Fibroblast of skin of left quadriceps (primary cell): ENCODE measurements at places on chromosomes 13 and 19.

DNA sequence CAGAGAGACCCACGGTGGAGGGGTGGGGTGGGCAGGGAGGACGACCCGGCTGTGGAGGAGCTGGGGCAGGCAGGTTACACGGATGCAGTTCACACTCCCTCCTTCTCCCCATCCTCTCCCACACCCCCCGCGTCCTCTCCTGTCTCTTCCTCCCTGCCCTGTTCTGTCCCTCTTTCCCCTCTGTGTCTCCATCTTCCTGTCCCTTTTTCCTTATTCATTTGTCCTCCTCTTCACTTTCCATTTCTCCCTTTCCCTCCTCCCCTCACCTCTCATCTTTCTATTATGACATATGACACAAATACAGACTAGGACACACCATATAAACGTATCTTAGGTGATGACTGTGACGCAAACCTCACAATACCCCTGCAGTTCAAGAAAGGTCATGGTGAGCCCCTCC, 96.6 kb downstream of the SCGB2B2 start:
- DNase-seq: no peak

- DNase-seq: no peak
These were observed 7.9 kb upstream of the ARHGAP33 start for GRCh38 chr19:35767288-35768081.

DNA sequence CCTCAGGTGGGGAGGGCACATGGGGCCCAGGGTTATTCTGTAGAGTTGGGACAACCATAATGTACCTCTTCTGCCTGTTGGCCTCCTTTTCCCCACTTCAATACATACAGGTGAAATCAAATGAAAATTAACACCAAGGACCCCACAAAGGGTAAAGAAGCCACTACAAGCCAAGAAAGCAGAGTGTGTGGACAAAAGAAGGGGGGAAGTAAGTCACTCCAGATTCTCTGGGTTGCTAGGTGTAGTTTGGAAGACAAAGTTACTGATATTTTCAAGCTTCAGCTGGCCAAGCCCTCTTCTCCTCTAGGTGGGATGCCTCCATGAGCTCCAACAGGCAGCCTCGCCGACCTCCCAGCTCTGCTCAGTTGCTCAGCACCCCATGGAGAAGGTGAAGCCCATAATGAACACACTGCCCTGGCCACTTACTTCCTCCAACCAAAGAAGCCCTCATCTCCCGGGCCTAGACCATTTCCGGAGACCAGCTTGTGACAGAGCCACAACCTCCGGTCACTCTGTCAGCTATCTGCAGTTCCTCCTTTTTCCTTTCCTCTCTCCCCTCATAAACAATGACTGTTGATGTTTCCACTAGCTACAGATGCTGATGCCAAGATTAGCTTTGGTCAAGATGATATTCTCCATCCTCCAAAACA, 66.8 kb upstream of the MED4 start:
- no peak for DNase-seq

DNA sequence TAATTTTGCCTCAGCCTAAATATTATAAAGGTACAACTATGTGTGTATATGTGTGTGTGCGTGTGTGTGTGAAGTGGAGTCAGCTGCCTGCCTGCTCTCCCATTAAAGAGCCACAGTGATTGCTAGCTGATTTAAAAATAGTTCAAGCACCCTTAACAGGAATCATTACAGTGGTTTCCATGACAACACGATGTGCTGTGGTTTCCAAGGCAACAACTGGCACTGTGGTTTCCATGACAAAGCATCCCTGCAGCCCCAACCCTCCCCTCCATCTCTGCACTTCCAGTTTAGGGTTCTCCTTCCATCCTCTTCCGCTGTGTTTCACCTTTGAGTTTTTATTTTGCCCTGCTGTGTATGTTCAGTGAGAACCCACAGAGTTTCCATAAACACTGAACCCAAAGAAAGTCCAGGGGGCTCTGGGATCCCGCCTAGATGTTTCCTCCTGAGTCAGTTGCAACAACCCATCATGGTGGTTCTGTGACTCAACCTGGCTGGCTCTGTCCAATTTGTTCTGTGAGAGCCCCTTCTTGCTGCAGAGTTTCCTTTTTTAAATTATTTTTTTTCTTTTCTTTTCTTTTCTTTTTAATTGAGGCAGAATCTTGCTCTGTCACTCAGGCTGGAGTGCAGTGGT, 7.1 kb upstream of the PNMA8A start:
- DNase-seq: no peak

DNA sequence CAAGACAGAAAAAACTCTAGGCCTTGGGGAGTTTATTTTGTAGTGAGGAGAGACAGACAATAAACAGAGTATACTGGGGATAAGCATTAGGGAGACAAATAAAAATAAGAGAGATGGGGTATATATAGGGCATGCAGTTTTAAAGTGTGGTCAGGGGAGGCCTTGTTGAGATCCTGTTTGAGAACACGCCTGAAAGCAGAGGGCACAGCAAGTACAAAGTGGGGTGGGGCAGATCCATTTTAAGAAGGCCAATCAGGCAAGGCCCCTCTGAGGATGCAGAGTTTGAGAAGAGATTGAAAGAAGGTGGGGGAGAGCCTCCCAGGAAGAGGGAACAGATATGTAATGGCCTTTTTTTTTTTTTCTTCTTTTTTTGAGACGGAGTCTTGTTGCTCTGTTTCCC, 2.1 kb downstream of the PPP2R1A start:
- no peak for DNase-seq

- peak; percentile 79 for DNase-seq
These were observed 103.1 kb downstream of the TNFRSF19 start for GRCh38 chr13:23673354-23673753.

DNA sequence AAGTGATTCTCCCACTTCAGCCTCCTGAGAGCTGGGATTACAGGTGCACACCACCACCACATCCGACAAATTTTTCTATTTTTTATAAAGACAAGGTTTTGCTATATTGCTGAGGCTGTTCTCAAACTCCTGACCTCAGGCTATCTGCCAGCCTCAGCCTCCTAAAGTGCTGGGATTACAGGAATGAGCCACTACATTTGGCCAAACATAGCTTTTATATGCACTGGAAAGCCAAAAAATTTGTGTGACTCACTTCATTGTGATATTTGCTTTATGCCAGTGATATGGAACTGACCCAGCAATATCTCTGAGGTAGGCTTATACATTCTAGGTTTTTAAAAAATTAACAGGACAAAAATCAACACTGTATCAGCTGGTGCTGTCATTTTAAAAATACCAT, 26.8 kb upstream of the ACOD1 start:
- no peak for DNase-seq

DNA sequence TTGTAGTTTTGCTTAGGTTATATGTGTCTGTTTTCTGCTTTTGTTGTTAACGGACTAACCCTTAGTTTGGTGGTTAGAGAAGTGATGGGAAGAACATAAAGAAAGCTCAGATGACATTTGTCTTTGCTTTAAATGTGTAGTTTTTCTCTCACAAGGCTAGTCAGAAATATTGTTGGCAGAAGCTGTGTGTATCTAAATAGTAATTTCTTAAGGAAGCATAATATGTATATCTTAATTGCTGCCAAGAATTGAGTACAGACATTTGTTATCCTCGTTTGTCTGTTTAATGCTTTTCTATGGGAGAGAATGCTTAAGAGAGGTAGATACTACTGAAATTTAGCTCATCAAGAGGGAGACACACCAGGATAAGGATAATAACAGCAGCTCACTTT, 2.7 kb downstream of the RGCC start:
- DNase-seq: no peak

- DNase-seq: peak; percentile 0
These were observed 81.4 kb upstream of the UQCRFS1 start for GRCh38 chr19:29294343-29294811.

- DNase-seq: no peak
These were observed 27.7 kb upstream of the NFIC start for GRCh38 chr19:3338541-3339181.

- DNase-seq: no peak
These were observed 615 bp upstream of the PSMC4 start for GRCh38 chr19:39970425-39970674.

- peak; percentile 68 for DNase-seq
These were observed 40.6 kb downstream of the CCDC122 start for GRCh38 chr13:43838909-43839308.

DNA sequence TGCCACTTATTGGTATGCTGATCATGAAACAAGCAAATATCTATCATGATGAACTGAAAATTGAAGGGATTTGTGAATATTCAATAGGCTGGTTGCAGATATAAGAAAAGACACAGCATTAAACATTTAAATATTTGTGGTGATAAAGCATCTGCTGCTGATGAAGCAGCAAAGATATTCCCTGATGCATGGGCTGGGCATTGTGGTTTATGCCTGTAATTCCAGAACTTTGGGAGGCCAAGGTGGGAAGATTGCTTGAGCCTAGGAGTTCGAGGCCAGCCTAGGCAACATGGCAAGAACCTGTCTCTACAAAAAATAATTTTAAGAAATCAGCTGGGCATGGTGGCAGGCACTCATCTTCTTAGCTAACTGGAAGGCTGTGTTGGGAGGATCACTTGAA, 54.5 kb downstream of the GPR180 start:
- peak; percentile 26 for DNase-seq

GRCh38 chr13:107361666-107362065, 793.7 kb upstream of the ARGLU1 start:
- DNase-seq: no peak

GRCh38 chr13:25881971-25882451, 169.8 kb downstream of the SHISA2 start:
- no peak for DNase-seq

DNA sequence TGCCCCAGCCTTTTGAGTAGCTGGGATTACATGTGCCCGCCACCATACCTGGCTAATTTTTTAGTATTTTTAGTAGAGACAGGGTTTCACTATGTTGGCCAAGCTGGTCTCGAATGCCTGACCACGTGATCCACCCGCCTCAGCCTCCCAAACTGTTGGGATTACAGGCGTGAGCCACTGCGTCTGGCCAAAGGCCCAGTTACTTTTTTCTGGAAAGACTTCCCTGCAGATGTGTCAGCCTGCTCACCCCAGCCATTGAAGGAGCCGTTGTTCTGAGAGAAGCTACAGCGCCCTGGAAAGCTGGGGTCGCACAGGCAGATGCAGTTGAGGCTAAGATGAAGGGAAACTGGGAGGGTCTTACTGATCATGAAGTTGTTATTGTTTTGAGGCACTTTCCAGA, 7.9 kb upstream of the ZNF626 start:
- DNase-seq: no peak

DNA sequence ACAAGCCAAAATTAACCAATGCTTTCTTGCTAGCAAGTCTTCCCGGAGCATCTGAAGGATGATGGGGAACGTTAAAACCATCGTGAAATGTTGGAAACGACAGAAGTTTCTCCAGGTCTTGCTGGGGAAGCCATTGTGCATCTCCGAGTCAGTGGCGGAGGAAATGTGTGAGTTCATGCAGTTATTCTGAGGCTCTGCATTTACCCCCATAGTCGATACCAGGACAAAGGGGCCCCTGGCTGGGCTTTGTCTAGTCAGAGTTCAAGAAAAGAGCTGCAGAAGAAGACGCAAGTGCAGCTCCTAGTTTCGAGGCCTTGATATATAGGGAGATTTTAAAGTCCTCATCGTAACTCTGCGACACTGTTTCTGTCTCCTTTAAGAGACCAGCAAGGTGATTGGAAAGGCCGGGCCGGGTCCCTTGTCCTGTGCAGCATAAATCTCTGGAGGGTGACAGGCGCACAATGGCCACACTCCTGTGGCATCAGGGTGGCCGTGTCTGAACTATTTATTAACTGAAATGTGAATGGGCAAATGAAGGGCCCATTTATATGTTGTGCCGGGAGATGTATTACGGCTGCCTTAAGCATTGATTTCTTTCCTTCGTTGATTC, 172.0 kb downstream of the TEX29 start:
- DNase-seq: no peak

DNA sequence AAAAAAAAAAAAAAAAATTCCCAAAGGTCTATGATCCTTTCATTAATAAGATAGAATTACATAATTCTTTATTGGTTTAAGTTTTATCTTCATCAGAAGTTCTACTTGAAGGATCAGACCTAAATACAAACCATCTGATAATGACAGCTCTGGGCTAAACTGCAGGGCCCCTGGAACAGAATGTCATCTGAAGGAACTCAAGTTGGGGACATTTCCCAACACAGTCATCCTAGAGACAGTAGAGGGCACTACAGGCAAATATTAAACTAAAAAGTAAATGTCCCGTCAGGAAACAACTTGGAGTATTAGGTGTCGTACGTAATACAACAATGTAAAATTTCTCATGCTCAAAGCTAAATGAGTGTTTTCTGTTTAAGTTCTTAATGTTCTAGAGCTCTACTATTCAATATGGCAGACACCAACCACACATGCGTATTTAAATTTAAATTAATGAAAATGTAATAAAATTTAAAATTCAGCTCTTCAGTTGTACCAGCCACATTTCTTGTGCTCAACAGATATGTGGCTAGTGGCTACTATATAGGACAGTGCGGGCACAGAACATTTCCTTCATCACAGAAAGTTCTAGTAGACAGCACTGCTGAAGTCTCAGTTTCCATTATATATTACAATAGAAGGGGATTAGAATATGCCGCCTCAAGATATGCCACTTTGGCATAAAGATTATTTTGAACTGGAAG, 21.8 kb upstream of the NAXD start:
- DNase-seq: peak; percentile 19

DNA sequence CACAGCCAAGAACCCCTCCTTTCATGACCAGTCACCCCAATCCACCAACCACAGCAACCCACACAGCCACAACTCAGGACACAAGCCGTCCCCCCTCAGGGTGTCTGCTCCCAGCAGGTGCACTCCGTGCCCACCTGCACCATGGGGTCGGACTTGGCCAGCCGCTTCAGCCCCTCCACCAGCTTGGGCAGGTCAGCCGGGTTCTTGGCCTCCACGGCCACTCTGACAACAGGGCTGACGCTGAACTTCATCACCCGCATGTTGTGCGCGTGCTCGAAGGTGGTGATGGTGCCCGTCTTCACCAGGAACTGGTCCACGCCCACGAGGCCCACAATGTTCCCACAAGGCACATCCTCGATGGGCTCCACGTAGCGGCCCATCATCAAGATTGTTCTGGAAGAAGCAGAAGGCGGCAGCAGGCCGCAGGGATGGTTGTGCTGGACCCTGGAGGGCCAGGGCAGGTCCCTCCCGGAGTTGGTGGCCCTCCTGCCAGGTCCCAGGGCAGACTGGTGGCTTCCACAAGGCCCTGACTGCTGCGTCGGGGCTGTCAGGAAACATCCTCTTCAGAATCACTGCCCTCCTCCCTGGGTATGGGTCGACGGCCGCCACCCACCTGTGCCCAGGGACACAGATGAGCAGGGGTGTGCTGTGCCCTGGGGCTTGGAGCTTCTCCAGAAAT, 5.5 kb downstream of the EEF2 start:
- DNase-seq: no peak

DNA sequence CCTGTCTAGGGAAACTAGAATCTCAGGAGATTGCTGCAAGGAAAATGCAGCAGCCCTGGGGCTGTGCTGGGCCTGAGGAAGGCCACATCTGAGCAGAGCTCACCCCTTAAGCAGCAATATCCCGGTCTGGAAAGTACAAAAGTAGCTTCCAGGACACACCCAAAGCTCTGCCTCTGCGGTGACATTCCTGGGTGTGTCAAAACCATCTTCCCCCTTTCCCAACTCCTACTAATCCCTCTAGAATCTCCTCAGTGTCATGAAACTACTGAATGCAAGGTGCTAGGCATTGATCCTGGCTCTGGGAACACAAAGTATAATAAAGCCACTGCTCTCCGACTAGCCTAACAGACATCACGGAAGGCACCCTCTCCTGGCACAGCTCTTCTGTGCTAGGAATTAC, 5.0 kb downstream of the PBX4 start:
- no peak for DNase-seq
